ENCODE measurements at places on chromosomes 1 and 21.

GRCh38 chr1:153770797-153771196 is 4.4 kb upstream of the SLC27A3 start:
- no peak for DNase-seq

GRCh38 chr1:37537378-37537777 is 16.7 kb downstream of the SNIP1 start:
- no peak for DNase-seq

DNA sequence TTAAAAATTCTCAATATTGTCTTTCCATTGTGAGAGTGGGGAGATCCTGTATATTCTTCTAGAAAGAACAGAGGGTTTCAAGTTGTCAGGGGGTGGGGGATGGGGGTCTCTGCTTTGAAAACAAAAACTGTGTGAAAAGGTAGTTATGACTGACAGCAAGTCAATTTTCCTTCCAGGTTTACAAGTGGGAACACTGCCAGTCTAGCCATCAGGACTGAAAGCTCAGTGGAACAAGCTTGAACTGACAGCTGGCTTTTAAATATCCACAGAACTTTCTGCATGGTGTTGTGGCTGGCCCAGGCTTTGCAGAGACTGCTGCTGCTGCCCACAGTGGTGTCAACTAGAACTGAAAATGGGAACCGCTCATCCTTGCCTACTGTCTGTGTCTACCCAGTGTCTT is 162.6 kb downstream of the TNR start:
- no peak for DNase-seq

DNA sequence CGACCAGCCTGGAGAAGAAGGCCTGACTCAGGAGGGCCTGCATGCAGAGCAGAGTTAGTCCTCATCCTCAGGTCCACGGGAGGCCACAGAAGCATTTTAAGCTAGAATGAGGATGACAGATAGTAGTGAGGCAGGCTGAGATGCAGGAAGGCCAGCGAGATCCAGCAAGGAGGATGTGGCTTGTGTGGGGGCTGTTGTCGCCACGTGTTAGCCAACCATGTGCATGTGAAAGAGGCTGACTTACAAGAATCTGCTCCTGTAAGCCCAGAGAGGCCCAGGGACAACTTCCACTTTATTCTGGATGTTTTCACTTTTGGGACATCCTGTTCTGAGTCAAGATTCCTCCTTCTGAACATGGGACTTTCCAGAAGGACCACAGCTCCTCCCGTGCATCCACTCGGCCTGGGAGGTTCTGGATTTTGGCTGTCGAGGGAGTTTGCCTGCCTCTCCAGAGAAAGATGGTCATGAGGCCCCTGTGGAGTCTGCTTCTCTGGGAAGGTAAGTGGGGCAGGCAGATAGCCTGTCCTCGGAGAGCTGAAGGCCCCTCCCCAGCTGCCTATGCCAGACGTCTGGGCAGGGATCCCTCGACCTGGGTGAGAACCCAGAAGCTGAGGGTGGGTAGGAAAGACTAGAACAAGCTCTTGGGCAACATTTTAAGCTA is at the start of gene SLAMF8:
Gene SLAMF8, plus strand, starts transcription at position 433 of the 661 bp plus-strand sequence. Its CDS starts 26 bp downstream, at position 459.
- DNase-seq, result peak; percentile 70

DNA sequence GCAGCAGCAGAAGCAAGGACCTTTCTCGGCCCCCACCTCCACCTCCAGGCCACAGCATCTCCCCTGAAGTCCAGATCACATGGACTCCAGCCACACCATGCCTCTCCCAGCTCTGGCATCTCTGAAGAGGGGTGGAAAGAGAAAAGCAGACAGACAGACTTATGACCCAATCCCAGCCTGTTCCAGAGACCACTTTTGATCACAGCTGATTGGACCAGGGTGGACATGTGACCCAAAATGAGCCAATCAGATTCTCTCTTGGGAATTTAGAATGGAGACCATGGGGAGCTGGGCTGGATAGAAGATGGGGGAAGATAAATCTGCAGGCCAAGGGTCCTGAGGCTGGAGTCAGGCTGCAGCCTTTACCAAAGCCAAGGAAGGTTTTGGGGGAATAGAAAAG is 16.4 kb downstream of the HTR1D start:
- no peak for DNase-seq

DNA sequence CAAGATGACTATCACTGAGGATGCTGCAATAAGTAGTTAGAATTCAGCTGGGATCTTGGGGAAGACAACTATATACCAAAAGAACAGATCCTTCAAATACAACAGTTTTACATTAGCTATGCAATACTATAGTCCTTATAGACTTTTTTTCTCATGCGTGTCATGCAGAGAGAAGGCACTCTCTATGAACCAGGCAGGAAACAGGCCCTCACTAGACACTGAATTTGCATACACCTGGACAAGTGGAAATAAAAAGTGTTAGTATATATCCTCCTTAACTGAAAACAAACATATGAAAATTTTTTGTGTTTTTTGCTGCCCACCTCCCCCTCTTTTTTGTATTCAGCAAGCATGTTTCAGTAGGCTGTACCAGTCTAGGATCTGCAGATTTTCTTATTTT is 29.9 kb downstream of the TMCO1 start:
- DNase-seq, result no peak

- no peak for DNase-seq
Measured at GRCh38 chr1:22461678-22462527, 10.3 kb downstream of the ZBTB40 start.

GRCh38 chr1:209710093-209710492 is 5.4 kb downstream of the HSD11B1 start:
- no peak for DNase-seq

DNA sequence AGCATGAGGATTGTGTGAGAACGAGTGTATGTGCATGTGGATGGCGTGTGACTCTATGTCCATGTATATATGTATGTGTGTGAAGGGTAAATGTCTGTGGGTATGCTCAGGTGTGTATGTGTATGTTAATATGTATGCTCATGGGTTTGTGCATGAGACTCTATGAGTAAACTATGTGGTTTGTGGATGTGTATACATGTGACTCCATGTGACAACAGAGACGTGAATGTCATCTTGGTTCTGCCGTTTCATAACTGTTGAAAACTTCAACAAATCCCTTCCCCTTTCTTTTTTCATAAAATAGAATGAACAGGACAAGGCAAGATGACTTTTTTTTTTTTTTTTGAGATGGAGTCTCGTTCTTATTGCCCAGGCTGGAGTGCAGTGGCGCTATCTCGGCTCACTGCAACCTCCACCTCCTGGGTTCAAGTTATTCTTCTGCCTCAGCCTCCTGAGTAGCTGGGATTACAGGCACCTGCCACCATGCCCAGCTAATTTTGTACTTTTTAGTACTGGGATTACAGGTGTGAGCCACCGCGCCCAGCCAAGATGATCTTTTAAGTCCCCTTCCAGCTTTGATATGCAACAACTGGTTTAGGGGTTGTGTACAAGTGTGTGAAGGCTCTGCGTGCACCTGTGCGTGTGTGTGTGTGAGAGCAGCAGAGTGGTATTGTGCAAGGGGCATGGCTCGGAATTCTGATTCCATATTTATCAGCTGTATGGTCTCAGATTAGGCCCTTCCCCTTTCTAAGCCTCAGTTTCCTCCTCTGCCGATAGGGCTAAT is 106.3 kb downstream of the EBNA1BP2 start:
- no peak for DNase-seq

DNA sequence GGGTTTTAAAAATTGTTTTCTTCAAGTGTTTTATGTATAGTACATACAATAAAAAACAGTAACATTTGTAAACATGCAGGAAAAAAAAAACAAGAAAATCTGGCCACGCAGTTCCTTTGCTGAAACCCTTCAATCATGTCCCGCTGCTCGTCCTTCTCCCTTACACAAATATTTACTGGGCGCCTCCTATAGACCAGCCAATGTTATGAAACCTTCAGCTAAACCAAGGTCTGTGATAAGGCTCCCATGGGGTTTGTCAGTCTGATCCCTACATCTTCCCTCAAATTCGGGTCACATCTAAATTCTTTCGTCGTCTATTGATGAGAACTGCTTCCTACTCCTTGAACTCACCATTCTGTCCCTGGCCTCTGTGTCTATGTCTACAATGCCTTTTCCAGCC is 583.9 kb downstream of the SMYD3 start:
- no peak for DNase-seq

- DNase-seq, result peak; percentile 65
Measured at GRCh38 chr1:229514578-229515275, 6.6 kb upstream of the NUP133 start.

DNA sequence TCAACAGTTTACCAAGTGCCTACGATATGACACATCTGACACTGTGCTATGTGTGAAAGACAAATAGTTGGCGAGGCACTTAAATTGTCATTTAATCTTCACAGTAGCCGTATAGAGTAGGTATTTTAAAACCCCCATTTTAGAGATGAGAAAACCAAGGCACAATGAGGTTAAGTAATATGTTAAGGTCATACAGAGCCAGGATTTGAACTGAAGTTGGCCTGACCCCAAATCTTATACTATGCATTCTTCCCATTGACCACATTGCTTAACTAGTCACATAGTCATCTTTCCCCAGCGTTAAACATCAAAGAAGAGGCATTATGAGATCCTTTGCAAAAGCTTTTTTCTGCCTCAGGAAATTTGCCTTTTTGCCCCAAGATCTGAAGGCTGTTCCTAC is 3.9 kb downstream of the INKA2 start:
- no peak for DNase-seq

DNA sequence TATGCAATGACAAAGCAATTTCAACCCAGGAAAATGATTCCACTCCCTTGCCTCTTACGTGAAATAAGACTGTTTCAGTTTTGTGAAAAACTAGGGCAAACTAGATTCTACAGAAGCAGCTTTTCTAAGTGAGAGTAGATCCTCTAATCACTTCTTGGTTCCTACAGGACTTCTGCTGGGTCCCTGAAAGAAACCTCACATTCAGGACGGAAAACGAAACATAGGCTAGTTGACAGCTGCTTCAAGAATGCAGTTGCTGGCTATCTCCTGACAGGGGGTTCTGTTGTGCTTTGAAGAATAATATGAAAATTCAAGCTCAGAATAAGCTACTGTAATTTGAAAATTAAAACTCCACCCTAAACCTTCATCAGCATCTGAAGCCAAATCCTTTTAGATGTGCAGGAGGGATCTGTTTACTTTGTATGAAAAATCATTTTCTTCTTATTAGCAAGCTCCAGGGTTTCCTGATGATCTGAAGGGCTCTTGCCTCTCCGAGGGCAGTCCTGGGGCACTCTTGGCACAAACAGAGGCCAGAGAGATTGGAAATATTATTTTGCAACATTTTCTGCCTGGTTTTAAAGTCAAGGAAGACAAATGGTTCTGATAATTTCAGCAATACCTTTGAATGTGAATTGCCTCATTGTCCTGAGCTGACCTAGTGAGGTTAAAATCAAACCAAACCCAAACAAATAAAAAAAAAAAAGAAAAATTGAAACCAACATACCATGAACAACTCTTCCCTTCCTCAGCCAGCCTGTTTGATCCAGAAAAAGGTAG is 55.0 kb downstream of the NTMT2 start:
- DNase-seq, result no peak

DNA sequence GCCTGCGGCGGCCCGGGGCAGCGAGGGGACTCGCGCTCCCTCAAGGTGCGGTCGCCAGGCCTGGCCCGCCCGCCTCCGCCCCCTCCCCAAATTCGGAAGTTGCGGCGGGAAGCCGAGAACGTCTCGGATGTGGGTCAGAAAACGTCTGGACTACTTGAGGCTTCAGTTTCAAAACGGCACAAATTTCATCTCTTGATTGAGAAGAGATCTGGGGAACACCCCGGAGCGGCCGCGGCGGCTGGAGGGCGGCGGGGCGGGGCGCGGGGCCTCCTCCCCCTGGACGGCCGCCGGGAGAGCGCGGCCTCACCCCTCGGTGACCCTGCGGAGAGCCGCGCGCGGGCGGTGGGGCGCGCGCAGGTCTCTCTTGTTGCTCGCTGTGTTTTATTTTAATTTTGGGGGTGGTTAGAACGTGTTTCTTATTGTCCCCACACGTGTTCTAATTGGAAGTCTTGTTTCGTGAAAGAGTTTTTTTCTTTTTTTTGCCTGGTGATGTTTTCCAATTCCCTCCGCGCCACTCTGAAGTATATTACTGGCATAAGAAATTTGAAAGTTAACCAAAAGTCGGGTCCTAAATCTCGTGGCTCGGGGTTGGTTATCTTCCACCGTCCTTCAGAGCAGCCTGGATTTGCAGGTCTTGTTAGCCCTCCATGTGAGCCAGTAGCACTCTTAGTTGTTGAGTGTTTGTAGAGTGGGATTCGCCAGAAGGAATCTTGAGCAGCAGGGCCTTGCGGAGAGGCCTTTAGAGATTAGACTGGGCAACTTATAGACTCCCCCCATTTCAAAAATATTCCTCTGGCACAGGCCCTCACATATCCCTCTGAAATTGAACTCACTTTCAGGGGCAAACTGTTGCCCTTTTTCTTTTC is 749 bp downstream of the PCBP3 start:
- peak; percentile 6 for DNase-seq

DNA sequence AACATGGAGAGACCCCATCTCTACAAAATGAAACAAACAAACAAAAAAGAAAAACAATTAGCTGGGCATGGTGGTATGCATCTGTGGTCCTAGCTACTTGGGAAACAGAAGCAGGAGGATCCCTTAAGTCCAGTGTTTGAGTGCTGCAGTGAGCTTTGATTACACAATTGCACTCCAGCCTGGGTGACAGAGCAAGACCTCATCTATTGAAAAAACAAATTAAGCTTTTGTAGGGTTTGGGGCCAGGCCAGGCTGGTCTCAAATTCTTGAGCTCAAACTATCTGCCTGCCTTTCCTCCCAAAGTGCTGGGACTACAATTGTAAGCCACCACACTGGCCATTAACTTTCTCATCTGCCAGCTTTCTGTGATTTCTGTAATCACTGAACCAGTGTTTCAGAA is 27.2 kb downstream of the NIPAL3 start:
- DNase-seq, result no peak

DNA sequence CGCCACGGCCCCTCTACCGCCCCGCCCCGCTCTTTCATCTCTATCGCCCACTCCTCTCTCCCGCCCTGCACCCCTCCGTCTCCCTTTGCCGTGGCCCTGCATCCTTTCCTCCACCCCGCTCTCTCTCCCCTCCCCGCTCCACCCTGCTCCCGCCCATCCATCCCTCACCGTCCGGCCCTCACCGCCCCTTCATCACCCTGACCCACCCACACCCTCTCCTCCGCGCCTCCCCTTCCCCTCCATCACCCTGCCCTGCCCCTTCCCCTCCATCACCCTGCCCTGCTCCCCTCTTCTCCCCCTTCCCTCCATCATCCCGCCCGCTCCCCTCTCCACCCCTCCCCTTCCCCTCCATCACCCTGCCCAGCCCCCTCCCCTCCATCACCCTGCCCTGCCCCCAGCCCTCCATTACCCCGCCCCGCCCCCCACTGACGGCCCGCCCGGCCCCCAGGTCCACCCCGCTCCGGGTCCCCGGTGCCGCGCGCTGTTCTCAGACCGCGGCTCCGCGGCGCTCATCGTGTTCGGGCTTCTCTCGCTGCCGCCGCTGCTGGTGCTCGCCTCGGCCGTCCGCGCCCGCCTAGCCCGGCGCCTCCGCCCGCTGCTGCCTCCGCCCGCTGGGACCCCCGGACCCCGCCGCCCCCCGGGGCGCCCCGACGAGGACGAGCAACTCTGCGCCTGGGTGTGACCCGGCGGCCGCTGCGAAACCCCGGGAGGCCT is 6.2 kb upstream of the ANKRD65 start:
- no peak for DNase-seq

GRCh38 chr1:166814611-166815010 is 24.7 kb upstream of the POGK start:
- no peak for DNase-seq

DNA sequence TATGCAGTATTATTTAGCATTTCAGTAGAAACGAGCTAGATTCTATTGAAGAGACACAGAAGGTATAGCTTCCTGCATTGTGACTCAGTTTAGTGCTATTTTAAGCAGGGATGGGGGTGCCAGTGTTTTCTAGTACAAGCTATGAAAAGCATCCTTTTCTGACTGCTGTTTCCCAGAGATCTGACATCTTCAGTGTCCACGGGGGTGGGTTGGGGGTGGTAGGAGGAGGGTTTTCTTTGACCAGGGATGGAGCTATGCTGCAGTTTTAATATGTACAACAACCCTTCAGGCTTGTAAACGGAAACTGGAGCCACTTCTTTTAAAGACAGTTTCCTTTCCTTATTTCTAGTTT is 2.7 kb upstream of the NEGR1 start:
- DNase-seq, result no peak

All from CD4-positive, alpha-beta T cell treated with Interferon gamma for 1 hour (primary cell).